ENCODE measurements at places on chromosomes 13 and 19.

DNA sequence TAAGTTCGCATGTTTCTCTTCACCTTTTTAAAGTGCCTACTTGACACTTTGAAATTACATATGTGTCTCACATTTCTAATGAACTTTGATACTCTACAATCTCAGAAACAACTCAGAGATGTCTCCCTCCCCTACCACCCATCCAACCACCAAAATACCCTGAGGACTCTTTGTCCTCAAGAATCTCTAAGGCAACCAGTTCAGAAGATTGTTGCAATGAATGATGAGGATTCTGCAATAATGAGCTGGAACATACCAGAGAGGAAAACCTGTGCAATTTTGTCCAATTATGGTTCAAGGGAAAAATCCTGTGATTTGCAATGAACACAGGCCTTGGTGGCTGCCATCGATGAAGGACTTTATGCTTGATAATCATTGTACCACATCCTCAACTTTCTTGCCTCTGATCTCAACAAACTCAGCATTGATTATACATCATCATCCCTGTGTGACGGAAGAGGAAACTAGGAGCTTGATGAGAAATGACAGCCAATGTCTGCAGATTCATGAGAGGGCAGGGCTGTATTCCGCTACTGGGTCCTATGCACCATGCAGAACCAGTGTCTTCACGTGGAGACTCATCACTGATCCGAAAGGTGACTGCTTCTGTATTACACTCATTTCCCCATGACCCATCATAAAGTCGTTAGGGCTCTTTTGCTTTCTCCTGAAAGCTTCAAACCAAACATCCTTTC is 1.1 kb downstream of the FPR1 start:
- no peak for DNase-seq

DNA sequence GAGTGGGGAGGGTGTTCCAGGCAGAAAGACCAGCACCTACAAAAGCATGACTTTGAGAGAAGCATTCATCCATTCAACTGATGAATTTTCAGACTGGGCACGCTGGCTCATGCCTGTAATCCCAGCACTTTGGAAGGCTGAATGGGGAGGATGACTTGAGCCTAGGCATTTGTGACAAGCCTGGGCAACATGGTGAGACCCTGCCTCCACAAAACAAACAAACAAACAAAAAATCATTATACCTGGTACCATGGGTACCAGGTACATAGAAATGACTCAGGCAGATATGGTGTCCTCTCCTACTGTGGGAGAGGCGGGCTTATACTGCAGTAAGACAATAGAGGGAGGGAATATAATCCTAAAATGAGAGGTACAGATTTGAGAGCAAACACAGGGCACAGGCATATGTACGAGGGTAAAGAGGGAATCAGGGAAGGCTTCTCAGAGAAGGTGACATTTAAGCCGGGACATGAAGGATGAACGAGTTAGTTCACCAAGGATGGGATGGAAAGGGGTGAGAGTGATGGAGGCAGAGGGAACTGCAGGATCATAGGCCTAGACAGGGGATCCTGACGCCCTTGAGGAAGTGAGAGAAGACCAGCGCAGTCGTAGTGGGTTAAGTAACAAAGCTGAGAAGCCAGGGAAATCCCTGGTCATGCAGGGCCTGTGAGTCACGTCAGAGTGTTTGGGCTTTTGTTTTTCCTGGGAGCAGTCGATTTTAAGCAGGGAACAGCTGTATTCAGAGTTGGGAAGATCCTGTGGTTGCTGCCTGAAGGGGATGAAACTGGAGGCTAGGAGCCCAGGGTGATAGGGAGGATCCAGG is 2.9 kb downstream of the CYP2S1 start:
- no peak for DNase-seq

DNA sequence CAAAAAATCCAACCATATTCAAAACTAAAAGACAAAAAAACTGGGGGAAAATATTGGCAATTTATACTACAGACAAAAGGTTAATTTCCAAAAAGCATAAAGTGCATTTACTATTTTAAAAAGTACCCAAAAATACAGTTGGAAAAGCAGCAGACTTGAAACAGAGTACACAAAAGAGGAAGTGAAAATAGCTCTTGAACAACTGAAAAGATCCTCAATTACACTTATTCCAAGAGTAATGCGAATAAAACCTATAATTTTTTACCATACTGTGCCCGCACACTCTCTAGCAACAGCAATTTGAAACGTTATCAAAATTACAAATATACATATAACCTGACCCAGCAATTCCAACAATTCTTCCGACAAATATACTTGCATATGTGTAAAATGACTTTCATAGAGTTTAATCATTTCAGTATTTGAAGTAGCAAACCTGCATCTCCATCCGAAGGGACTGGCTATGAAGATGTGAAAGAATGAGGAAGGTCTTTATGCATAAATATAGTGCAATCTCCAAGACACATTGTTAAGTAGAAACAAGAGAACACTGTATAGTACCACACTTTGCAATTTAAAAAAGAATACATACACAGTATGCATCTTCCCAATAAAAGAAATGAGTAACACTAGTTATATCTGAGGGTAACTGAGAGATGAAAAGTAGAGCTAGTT is 25.4 kb downstream of the ALG5 start:
- DNase-seq, result no peak

DNA sequence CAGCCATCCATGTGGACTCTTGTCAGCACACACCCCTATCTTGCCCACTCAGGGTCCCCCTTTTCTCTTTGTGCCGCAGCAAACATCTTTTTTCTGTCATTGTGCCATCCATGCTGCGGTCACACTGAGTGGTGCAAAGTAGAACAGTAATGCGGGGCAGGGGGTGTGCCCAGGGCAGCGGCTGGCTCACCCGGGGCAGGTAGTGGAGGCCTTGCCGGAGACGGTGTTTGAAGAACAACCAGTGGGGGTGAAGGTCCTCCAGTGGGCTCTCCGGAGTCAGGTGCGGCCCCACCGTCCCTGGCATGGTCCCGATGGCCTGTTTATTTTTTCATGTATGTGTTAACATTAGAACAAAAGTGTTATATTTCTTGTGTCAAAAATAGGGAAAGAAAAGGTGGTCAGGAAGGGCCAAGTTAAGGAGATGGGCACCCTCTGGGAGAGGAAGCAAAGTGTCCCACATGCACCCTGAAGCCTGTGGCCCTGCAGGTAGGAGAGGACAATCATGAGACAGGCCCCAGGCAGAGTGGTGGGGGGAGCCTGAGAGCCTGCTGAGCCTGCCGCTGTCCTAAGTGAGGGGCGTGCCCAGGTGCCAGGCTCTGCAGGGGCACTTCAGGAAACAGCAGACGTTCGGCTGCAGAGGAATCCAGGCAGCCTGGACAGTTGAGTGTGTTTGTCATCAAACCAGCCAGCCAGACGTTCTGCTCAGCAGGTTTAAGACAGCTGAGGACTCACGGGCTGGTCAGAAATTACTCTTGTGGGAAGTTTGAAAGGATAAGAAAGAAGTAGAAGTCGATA is 12.3 kb downstream of the TSSK6 start:
- DNase-seq, result no peak

DNA sequence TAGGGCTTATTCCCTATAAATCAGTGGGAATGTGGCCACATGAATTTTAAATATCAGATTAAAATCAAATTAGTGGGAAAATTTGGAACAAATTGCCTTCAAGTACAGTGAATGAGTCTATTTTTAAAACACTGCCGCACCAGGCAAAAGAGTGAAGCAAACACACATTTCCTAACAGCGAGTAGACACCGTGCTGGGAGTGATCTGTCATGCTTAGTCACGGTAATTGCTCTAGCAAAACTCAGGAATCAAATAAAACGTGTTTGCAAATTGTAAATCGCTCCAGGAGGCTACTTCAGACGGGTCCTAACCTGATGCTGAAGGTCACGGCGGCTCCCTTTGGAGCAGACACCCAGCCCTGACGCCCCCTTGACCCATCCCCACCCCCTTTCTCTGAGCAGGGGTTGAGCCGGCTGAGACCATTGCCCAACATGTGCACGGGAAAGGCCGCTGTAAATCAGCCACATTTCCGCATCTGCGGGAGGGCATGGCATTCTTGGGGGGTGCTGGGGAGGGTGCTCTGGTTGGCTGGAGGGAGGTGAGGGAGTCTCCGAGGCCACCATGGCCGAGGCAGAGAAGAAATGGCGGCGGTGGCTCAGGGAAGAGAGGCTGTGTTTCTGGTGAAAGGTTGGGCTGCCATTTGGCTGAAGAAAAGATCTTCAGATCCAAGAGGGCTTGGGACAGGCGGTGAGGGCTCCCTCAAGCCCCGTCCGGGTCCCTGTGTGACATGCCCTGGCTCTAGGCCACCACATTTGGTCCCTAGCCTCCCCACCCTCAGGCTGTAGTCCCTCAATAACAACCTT is 8.9 kb downstream of the CEBPA start:
- DNase-seq, result no peak

DNA sequence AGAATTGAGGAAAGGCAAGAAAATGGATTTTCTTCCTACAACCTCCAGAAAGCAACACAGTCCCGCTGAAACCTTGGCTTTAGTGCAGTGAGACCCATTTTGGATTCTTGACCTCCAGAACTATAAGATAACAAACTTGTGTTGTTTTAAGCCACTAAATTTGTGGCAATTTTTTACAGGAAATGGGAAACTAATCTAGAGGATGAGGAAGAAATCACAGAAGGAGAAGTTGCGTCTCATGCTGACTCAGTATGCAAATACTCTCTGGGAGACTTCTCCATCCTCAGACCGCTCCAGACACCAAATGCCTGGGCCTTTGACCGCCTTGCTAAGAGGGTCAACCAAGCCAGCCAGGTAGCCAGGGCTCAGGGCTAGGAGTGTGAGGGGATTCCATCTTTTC is 13.1 kb upstream of the CEACAM16 start:
- no peak for DNase-seq

GRCh38 chr13:36130552-36131221 is 495 bp downstream of the DCLK1 start:
- no peak for DNase-seq

DNA sequence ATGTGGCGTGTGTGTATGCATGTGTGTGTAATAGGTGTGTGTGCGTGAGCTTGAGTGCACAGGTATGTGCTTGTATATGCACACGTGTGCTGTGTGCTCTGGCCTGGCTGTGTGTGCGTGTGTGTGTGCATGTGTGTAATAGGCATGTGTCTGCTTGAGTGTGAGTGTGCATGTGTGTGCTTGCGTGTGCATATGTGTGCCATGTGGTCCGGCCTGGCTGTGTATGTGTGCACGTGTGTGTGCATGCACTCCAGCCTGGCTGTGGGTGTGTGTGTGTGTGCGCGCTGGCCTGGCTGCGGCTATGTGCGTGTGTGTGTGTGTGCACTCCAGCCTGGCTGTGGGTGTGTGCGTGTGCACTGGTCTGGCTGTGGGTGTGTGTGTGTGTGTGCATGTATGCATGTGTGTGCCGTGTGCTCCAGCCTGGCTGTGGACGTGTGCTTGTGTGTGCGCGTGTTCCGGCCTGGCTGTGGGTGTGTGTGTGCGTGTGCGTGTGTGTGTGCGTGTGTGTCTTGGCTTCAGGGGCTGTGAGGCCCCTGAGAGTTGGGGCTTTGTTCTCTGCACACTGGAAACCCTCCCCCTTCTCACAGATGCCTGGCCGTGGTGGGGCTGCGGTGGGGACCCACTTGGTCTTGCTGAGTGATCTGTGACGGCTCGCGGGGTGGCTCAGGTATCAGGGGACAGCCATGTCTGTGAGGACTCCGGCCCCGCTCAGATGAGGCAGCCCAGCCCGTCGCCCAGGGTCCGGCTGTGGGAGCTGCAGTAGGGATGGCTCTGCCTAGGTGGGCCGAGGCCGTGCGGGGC is 8.2 kb downstream of the SPPL2B start:
- DNase-seq, result no peak

- DNase-seq, result no peak
These were observed 75.0 kb upstream of the OXGR1 start for GRCh38 chr13:97069050-97069815.

- no peak for DNase-seq
These were observed 6.2 kb upstream of the KLK13 start for GRCh38 chr19:51071095-51071405.

DNA sequence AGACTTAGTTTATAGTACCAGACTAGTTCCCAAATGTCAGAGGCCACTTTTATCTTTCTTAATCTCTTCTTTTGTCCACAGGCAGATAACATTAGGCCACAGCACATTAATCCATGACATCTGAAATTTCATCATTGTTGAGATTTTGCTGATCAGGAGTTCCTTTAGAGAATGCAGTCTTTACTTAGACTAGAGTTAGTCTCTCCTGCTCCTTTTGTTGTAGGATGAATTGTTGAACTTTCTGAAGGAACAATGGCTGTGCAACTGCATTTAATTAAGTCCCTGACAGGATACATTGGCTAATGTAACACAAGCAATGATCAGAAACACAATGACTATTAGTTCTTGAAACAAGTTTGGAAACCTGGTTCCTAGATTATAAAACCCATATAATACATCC is 266.3 kb downstream of the PCDH20 start:
- no peak for DNase-seq

DNA sequence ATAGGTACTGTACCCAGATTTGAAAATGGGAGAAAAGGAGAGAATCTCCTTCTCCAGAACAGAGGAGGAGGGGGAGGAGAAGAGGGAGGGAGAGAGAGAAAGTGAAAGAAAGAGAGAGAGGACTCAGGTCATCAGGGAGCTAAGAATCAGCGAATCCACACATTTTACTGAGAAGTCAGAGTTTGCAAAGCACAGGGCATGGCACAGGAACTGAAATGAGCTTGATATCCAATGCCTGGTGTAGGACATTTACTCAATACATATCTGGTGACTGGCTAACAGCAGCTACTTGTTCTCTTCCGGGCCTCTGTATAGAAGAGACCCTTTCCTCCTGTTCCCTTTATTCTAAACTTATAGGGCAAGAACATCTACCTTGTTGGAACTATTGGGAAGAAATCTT is 375.1 kb downstream of the KLF5 start:
- DNase-seq, result no peak

DNA sequence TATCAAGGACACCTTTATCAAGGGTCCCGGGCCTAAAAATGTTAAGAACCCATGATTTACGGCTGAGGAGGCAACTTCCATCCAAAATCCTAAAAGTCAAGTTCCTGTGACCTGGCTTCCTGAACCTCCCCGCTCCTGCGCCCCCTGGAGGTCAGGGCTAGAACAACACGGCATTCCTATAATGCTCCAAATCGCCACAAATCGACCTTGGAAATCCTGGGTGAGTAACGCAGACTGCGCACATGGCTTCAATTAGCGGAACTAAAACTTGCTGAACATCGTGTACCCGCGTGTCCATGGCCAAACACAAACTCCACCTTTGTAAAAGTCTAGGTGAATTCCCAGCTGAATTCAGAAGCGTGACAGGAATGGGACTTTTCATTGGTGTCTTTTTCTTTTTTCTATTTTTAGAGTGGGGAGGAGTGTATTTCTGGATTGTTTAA is 4.3 kb upstream of the C5AR1 start:
- no peak for DNase-seq

- DNase-seq, result no peak
These were observed 103.3 kb upstream of the HTR2A start for GRCh38 chr13:47000165-47000564.

- DNase-seq, result no peak
These were observed 429.3 kb downstream of the DACH1 start for GRCh38 chr13:71437704-71438103.

- DNase-seq, result peak; percentile 72
These were observed at the start of gene ZNF730 for GRCh38 chr19:23116802-23117571. TSS of gene ZNF730 (plus strand) at chr19:23117025. CDS start at chr19:23117174, 149 bp downstream.
